ENCODE measurements at places on chromosomes 5 and 9.

DNA sequence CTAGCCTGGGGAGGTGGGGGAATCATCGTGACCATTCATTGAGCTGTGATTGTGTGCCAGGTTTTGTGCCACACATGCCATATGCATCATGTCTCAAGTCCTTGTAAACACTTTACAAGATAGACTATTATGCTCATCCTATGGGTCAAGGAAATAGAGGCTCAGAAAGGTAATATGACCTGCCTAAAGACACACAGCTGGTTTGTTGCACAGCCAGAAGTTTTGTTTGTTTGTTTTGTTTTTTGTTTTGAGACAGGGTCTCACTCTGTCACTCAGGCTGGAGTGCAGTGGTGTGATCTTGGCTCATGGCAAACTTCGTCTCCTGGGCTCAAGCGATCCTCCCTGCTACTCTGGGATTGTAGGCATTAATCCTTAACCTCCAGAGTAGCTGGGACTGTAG lies 21.4 kb upstream of the CRB2 start:
- no peak for DNase-seq

DNA sequence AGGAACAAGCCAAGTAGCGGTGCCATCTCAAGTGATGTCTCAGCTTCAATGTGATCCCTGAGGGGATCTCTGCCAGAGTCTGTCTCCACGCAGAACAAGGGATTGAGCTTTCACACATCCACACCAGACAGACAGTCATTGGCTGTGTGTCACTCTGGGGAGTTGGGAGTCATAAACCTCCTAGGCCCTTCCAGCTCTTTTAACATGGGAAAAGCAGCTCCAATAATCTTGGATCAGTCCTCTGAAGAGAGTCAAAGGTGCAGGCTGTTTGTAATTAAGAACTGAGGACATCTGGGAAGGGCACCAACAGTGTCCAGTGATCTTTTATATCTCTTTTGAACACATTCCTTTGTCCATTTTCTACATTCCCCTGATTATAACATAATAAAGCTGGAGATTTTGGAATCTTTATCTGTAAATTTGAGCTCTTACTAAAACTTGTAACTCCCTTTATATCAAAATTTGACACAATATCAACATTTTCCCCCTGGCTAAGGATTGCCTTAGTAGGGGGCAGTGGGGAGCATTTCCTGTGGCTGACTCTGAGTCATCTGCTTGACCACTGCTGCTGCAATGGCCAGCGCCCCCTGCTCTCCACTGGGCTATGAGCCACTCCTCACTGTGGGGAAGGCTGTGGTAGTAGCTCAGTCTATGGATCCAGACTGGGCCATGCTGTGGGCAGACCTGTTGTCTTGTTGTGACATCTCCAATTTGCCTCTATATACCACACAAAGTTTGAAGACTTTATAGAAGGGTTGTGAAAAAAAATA lies 284.4 kb downstream of the OSTF1 start:
- no peak for DNase-seq

- DNase-seq, result no peak
Observed at GRCh38 chr9:117415358-117415914, 579 bp upstream of the ASTN2 start.

DNA sequence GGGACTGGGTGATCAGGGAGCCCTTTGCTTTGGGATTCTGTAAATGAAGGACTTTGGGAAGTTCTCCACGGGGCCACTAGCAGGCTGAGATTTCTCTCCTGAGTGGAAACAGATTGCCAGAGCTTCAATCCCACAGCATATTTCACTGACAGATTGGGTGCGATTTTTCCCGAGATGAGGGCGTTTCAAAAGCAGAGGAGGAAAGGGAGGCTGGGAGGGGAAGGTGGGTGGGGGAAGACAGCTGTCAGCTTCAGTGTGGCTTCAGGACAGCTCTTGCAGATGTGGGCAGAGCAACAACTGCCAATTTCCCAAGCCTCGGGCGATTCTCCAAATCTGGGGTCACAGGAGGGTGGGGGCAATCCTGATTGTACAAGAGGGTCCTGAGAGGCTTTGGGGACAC lies 258.5 kb upstream of the ADRA1B start:
- DNase-seq, result no peak

GRCh38 chr9:18608371-18608770 lies 134.4 kb downstream of the ADAMTSL1 start:
- DNase-seq, result no peak

DNA sequence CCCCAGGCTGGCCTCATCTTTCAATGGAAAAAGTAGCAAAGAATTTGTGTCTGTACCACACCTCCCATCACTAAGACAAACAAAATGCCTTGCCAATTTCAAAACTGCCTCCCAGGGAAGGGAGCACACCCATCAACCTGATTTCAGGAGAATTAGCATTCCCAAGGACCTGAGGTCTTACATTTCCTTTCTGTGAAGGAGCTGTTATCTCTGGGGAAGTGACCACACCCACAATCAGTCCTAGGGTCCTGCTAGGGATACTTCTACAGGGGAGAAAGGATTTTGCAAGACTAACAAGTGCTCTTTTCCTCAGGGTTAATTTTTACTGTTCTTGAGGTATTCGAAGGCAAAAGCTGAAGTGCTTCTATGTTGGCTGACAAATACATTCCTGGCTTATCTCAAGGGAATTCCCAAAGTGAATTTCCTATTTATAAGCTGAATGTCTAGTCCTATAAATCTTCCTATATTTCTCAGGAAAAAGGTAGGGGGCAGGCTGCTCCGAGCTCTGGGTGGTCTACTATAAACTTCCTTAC lies 97.4 kb upstream of the ITGA1 start:
- no peak for DNase-seq

GRCh38 chr5:112560371-112560770 lies 141.3 kb upstream of the EPB41L4A start:
- DNase-seq, result no peak

GRCh38 chr5:72612810-72613209 lies 105.6 kb upstream of the ZNF366 start:
- no peak for DNase-seq

DNA sequence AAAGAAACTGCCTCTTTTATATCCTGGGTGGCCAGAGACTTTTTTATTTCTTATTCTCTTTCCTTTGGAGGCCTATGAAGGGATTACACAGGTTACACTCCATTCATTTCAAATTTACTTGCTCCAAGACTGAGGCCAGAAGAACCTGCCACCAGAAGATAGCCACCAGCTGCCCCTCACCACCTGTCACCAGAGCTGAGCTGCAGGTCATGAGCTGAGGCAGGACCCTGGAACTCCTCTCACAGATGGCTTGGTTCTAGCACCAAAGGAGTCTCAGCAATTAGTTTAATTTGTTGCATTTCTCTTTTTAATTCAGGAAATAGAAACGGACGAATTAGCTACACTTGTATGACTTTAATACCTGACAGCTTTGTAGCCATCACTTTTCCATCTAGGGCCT lies 313.9 kb downstream of the SPOCK1 start:
- no peak for DNase-seq

- DNase-seq, result no peak
Observed at GRCh38 chr5:174223355-174223754, 177.8 kb downstream of the NSG2 start.

- no peak for DNase-seq
Observed at GRCh38 chr9:98303633-98304125, 48.2 kb upstream of the TBC1D2 start.

DNA sequence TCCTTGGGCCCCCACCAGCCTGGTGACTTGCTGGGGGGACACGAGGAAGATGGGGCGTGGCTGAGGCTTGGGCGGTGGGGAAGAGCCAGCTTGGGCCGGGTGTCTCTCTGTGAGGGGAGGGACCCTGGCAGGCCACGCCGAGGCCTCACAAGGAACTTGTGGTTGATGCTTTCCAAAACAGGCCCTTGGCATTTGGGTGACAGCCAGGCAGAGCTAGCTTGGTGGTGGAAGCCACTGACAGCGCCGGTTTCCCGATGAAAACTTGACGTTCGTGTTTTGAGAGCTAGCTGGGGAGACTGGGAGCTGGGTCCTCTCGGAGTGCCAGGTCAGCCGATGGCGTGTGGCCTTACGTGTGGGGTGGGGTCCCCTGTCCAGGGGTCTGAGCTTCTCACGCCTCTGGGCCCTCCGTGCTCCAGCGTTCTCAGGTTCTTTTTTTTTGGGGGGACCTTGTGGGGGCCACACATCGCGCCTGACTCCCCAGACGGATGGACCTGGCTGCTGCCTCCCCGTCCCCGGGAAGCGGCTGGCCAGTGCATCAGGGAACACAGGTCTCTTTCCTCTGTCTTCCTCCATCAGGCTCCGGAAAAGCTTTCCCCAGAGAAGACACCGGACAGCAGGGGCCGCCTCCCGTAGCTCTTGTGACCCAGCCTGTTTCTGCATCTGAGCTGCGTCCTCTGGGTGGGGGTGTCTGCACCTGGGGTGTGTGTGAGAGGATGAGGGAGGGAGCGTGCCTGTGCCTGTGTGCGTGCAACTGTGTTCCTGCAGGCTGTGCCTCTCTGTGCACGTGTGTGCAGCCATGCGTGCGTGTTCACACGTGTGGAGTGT lies 129.3 kb upstream of the LPCAT1 start:
- DNase-seq, result peak; percentile 41

GRCh38 chr5:104859437-104859836 lies 1296.8 kb upstream of the NUDT12 start:
- DNase-seq, result no peak

- peak; percentile 82 for DNase-seq
Observed at GRCh38 chr5:76402886-76403765, at the start of gene IQGAP2. Gene IQGAP2 (plus strand): TSS chr5:76403285. CDS start chr5:76403546, 261 bp downstream.

DNA sequence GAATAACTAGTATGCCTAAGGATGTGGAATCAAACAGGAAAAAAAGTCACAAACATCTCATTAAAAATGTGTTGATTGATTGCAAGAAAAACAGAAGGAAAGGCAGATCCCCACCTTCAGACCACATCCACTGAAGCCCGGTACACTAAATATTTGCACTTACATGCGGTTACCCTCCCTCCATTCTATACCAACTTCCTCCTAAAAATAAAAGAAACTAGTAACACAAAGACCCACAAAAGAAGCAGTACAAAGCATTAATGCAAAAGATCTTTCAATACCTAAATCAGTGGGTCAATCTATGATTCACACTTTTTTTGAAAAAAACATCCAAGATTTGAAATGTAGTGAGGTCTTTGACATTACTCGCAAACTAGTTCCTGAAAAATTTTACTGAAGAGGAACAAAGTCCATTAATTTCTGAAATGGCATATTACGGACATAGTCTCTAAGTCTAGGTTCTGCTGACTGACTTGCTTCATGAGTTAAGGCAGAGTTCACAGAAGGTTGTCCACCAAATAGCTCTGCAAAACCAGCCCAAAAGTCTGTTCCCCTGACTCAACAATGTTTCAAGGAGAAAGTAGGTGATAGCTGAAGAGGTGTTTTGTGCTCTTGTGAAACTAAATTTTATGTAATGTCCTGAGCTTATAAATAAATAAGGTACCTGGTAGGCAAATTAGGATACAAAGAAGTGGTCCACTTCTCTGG lies 100.7 kb downstream of the PAM start:
- DNase-seq, result no peak

DNA sequence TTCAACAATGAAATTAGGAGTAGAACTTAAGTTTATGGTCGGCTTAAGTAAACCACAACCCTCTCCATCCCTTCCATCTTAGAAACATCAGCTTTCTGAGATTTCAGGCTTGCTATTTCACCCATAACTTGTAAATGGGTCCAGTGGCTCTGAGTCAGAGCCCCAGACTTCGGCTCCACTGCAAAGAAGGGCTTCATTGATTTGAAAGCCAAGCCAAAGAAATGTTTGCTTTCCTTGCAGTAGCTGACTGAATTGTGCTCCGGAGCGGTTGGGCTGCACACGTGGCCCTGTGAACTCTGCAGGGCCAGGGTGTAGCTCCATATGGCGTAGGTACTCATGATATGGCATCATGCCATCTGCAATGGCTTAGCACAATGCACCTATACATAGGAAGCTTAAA lies 57.0 kb downstream of the NREP start:
- no peak for DNase-seq

DNA sequence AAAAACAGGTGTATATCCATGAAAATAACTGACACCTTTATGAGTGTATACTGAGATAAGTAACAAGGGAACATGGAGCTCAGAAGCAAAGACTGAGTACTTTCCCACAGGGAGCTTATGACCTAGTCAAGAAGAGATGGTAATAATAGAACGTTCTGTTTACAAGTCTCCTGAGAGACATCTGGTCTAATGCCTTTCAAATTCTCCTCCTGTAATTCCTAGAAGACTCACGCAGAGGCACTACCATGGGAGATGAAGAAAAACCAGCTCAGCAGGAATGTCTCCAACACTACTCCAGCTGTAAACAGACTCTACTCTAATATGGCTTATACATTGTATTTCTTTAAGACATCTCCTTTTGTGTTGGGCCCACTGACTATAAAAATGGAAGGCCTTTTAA lies 503.6 kb upstream of the TUSC1 start:
- DNase-seq, result no peak

- no peak for DNase-seq
Observed at GRCh38 chr5:168177831-168178450, 113.5 kb upstream of the WWC1 start.

DNA sequence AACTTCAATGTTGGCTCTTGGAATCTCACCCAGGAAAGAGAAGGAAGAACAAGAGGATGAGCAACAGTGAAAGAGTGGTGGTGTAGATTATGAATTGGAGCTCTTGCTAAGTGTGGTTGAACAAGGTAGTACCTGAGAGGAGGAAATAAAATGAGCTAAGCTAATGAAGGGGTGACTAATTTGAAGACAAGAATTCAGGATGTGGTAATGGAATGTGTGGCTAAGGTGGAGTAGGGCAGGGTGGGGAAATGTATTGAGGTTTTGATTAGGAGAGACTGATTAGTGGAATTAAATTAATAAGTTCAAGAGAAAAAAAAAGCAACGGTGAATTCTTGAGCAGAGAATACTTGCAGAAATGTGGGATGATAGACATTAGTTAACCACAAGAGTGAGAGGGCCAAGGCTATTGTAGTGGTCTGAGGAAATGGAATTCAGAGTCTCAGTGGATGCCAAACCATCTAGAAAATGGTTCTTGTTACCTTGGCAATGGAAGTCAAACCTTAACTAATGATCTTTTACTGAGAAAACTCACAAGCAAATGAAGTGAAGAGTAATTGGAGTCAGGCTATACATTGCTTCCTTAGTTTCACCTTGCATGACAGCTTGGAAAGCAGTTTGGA lies 648.3 kb upstream of the ZNF608 start:
- no peak for DNase-seq

GRCh38 chr5:144144956-144145751 lies 25.3 kb downstream of the YIPF5 start:
- no peak for DNase-seq

DNA sequence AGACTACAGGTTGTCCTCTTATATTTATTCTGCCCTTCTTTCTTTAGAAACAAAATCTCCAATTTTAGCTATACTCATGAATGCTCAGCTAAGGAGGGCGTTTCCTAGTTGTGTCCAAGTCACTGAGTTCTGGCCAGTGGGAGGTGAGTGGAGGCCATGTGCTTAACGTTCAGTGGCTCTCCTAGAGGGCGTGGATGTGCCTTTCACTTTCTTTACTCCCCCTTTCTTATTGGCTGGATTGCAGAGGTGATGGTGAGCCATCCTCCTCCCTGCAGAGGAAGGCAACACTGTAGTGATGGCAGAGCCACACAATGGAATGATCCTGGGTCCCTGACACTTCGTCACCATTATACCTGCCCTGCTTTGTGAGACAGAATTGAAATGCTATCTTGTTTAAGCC lies 54.6 kb downstream of the ALG2 start:
- DNase-seq, result no peak

- DNase-seq, result no peak
Observed at GRCh38 chr9:114583371-114584155, 4.0 kb upstream of the ATP6V1G1 start.

GRCh38 chr5:119578937-119579336 lies 50.4 kb upstream of the FAM170A start:
- DNase-seq, result no peak

GRCh38 chr9:75422944-75423522 lies 334.7 kb downstream of the OSTF1 start:
- no peak for DNase-seq

GRCh38 chr5:179766726-179767455 lies 26.9 kb upstream of the LTC4S start:
- DNase-seq, result no peak

Data from activated B cell treated with CpG ODN at 0.5 μM for 24 hours (primary cell).